CD4-positive, alpha-beta T cell treated with Interleukin-17A for 4 hours (primary cell): ENCODE measurements at places on chromosomes 2 and 18.
A peak's percentile ranks its signal among the peaks of the same experiment; 100 is the strongest.

DNA sequence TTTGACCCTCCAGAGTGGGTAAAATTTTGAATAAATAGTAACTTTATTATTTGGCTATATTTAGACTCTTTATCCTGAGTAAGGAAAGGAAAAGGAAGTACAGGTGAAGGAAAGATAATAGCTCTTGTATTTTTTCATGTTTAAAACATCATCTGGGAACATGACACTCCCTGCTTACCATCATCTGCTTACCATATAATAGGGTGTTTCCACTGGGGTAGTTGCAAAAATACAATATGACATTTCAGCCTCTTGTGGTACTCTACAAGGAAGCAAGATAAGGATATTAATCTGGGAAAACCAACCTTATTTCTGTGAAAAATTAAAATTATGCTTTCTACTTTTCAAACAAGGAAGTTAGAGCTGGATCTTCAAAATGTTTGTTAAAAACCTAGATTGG, 9.9 kb downstream of the RELCH start:
- DNase-seq = no peak

GRCh38 chr2:503288-503999, 173.8 kb downstream of the TMEM18 start:
- DNase-seq = no peak

- no peak for DNase-seq
Measured at GRCh38 chr2:200360364-200360763, 53.9 kb downstream of the SPATS2L start.

GRCh38 chr2:206707164-206707701, 11.0 kb downstream of the DYTN start:
- DNase-seq = no peak

- DNase-seq = no peak
Measured at GRCh38 chr18:79513381-79514081, 117.8 kb downstream of the NFATC1 start.

DNA sequence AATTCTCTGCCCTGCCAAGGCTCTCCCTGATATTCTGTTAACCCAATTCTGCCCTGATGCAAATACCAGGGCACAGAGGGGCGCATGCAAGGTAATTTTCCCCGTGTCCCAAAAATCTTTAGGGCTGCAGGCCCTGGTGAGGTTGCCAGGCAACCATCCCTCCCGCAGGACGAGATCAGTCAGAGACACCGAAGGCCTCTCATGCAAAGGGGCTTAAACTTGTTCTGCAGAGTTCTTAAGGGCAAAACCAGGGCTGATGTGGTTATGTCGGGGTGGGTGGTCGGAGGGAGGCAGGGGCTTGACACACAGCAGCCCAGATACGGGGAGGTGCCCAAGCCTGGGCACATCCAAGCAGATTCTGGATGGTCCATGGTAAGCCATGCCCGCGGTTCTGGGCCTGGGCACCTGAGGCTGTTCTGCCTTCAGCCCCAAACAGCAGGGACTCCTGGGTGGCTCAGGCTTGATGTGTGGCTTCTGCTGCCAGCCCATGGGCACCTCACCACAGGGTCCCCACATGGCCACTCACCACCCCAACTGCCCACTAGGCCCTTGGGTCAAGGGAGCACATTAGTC, 27.2 kb downstream of the STEAP3 start:
- no peak for DNase-seq

DNA sequence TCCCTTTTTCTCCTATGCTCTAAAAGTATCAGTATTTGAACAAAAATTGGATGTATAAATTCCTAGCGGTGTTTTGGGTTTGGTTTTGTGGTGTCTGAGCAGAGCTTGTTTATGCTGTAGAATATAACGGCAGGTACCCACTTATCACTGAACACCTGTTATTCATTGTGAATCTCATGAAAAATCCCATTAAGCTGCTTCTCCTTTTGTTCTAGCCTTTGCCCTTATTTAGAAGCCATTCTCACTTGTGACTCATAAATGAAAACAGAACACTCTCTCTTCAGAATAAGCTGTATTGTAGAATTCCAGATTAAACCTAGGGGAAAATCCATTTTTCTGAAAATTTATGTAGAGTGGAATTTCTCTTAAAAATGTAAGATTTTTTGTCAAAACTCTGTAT, 104.0 kb downstream of the PRPF40A start:
- DNase-seq = no peak

DNA sequence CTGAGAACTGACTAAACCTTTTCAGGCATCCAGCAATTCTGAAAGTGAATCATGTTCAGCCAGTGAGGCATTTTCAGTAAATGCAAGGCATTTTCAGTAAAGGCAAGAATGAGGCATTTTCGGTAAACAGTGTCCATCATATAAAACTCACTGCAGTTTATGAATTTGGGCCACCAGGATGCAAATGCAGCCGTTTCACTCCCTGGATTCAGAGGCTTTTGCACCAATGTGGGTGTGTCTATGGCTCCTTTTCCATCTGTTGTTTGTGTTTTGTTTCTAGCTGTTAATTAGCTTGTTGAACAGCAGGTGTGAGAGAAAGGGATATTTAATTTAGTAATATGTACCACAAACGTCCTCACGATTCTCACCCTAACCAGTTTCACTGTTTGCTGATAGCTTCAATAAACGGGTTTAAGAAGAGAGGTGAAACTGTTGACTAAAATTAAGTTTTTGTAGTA, 116.3 kb upstream of the PGAP1 start:
- no peak for DNase-seq

- DNase-seq = no peak
Measured at GRCh38 chr2:26679867-26680266, 12.7 kb upstream of the KCNK3 start.

- no peak for DNase-seq
Measured at GRCh38 chr2:202690321-202690900, 55.6 kb downstream of the FAM117B start.

DNA sequence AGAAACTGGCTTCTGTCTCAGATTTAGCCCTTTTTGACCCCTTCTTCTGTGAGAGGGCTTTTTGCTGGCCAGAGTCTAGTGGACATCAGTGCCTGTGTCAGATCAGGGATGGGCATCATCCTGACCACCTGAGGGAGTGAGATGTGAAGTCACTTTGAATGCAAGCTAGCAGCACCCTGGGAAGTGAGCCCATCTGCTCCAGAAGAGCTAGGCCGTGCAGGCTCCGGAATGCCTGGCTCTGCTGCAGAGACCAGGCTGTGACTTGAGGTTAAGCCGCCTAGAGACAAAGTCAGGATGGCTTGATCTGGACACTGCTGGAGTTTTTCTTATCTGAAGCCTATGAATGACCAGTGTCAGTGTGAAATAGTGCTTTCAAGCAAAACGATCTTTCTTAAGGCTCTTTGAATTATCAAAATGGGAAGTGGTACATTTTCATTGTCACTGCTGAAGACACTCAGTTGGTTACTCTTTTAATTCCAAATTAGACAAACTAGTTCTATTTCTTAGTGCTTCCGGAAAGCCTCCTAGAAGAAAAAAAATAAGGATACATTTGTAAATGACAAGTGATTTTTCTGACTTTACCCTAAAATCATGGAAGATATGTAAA, 20.8 kb downstream of the DGUOK start:
- no peak for DNase-seq

GRCh38 chr2:119025013-119025412, 83.0 kb downstream of the MARCO start:
- no peak for DNase-seq

DNA sequence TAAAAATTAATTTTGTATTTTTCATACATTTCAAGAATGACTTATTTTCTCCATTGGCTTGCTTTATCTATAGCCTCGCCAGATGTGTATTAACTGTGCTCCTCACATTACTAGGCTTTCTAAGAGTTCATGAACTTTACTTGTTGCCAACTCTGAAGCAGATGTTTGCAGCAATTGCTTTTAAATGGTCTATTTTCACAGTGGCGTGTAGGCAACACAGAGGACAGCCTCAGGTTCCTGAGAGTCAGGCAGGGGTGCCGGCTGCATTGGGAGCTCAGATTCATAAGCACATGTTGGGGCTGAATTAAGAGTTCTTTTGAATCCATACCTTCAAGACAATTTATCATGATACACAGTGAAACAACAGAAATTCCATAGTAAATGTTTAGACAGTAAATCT, 179.2 kb upstream of the PXDN start:
- DNase-seq = no peak

DNA sequence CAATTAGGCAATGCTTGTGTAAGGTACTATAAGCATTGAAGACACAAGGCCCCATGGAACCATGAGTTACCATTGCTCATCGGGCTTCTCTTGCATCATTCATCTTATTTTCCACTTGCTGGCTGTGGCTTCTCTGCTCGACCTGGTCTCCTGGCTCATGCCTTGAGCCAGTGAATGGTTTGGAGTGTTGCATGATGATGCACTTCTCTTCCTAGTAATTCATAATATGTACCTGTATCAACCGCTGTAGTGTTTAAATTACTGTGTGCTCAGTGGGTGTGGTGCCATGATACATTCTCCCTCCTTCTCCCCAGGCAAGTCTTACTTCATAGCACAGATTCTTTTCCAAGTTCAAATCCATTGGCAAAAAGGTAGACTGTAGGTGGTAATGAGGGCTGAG, 66.8 kb downstream of the ABCA12 start:
- no peak for DNase-seq

DNA sequence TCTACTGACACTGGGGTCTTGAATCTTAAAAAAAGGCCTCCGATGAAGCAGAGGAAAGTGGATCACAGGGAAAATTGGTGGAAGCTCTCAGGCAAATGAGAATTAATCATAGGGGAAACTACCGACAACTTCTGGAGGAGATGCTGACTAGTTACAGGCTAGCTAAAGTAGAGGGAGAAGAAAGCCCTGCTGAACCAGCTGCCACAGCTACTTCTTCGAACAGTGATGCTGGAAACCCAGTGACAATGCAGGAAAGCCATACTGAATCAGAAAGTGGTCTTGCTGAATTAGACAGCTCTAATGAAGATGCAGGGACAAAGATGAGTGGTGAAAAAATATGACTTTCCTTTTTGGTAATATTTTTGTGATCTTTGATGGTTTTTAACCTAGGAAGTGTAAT, 44.9 kb upstream of the SLC3A1 start:
- no peak for DNase-seq

- no peak for DNase-seq
Measured at GRCh38 chr18:35775887-35776286, 194.3 kb downstream of the GALNT1 start.

DNA sequence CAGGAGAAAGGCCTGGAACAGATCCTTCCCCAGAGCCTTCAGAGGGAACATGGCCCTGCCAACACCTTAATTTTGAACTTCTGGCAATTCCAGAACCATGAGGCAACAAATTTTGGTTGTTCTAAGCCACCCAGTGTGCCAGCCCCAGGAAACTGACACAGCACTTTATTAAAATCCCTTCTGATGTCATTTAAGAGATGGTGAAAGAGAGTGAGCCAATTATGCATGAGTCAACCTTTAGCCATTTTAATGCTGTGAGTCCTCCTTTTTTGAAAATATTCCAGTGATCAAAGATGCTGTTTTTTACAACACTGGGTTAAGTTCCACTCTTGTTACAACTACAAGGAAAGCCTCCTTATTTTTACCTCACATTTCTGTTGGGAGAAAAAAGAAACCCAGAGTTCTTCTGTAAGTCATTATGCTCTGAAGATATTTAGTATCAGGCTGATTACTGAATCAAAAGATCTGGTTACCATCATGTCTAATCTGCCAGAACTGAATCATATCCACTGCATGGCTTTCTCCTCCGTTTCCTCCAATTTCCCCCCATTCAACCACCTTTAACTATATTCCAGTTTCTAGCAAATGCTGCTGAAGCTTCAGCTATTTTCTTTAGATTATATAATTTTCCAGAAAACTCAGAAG, 235.4 kb downstream of the TXNL1 start:
- DNase-seq = no peak

- DNase-seq = peak; percentile 64
Measured at GRCh38 chr2:29010946-29011345, 29.8 kb downstream of the TOGARAM2 start.

DNA sequence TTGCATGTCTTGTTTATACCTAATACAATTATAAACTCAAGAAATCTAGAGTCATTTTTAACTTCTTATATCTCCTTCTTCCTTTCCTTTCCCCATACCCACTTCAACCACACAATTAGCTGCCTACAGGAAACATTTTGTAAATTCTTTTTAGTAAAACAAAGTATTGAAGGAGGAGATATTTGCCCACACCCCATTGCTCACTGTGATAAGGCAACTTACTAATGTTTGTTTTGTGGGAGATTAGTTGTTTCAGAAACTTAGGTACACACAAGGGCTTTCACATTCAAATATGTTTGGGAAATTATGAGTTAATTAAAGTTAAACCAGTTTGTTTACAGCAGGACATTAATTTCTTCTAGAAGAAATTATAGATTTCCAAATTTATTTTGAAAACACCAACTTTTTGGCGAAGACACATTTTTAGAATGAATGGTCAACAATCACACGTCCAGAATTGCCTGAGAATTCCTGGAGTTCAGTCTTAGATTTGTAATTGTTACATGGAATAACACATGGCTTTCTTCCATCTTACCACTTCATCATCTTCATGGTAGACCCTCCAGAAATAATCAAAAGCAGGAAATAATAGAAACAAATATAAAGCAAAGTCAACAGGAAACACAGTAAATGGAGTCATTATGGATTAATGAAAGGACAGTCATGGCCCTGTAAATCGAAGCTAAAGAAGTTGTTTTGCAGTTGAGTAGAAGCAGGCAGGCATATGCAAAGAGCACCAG, 62.5 kb upstream of the RAB27B start:
- DNase-seq = no peak

- DNase-seq = no peak
Measured at GRCh38 chr2:71125506-71126294, 4.3 kb downstream of the MCEE start.

GRCh38 chr18:76873713-76874112, 51.4 kb downstream of the ZNF236 start:
- DNase-seq = no peak

DNA sequence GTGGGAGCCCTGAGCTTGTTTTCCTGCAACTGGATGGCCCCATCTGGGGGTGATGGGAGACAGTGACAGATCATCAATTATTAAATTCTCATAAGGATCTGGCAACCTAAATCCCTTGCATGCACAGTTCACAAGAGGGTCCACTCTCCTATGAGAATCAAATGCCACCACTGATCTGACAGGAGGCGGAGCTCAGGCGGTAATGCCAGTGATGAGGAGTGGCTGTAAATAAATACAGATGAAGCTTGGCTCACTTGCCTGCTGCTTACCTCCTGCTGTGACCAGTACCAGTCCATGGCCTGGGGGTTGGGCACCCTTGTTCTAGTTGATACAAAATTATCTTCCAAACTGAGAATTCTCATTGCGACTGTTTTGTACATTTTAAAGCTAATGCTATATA, 258.6 kb downstream of the CTNNA2 start:
- DNase-seq = no peak
